ENCODE measurements at places on chromosomes 4 and X.

GRCh38 chrX:2228536-2228935 is 272.2 kb downstream of the DHRSX start:
- DNase-seq = no peak

DNA sequence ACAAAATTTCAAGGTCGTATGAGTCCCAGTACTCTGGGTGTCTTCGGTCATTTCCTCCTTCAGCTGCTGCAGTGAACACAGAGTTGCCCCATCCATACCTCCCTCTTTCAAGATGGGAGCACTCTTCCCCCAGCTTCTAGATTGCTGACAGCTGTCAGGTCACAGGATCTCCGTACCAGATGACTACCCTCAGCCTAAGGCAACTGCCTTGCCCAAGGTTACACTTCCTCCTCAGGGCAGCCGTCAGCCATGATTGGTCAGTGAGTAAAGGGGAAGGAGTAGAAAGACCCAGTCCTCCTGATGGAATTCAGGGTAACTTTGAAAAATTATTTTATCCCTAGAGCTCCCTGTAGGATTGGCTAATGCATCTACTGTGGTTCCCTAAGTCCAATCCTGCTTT is 81.6 kb downstream of the NAF1 start:
- DNase-seq = no peak

GRCh38 chr4:126599746-126600145 is 1033.0 kb upstream of the INTU start:
- DNase-seq = no peak

DNA sequence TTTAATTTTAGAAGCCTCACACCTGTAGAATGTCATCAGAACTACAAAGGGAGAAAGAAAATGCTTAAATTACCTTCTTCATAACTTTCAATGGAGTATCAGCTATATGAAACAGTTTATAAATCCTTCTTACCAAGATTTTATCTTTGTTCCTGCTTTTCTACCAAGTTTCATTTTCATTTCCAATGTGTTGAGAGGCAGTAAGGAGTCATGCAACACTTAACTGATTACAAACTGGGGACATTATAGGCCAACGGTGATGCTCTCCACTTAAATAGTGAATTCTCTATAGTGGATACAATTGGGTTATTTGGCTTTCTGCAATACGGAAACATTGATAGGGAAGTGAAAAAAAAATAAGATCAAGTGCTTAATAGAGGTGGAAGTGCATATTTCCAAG is 145.2 kb upstream of the FTHL17 start:
- DNase-seq = no peak

GRCh38 chrX:134457708-134458107 is 2.3 kb upstream of the HPRT1 start:
- no peak for DNase-seq

GRCh38 chr4:39120418-39120817 is 58.4 kb downstream of the KLHL5 start:
- DNase-seq = no peak

GRCh38 chr4:82984459-82984858 is 26.2 kb downstream of the LIN54 start:
- DNase-seq = no peak

DNA sequence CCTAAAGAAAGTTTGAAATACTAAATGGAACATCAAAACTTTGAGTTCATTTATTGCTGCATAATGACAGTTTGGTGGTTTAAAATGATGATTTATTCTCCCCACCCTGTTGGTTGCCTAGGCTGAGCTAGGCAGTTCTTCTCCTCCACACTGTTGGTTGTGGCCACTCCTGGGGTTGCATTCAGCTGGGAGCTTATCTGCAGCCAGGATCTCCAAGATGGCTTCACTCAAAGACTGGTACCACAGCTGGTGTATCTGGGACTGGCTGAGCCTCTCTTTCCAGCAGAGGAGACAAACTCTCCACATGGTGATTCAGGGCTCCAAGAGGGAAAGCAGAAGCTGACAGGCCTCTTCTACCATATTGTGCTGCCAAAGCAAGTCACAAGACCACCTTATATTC is 33.1 kb downstream of the MSL3 start:
- DNase-seq = no peak

GRCh38 chr4:5622596-5622995 is 85.8 kb downstream of the EVC2 start:
- no peak for DNase-seq

GRCh38 chr4:14871676-14872430 is 130.4 kb upstream of the CPEB2 start:
- DNase-seq = no peak

Measured in pancreas (tissue), 10 donors.